ENCODE measurements at places on chromosomes 12 and 14.

GRCh38 chr14:64195199-64195598 lies 99.0 kb downstream of the ESR2 start:
- DNase-seq = no peak

GRCh38 chr14:64968651-64969050 lies 3.5 kb downstream of the RAB15 start:
- DNase-seq = peak; percentile 57

- DNase-seq = no peak
Measured at GRCh38 chr12:24307153-24307552, 357.7 kb upstream of the SOX5 start.

DNA sequence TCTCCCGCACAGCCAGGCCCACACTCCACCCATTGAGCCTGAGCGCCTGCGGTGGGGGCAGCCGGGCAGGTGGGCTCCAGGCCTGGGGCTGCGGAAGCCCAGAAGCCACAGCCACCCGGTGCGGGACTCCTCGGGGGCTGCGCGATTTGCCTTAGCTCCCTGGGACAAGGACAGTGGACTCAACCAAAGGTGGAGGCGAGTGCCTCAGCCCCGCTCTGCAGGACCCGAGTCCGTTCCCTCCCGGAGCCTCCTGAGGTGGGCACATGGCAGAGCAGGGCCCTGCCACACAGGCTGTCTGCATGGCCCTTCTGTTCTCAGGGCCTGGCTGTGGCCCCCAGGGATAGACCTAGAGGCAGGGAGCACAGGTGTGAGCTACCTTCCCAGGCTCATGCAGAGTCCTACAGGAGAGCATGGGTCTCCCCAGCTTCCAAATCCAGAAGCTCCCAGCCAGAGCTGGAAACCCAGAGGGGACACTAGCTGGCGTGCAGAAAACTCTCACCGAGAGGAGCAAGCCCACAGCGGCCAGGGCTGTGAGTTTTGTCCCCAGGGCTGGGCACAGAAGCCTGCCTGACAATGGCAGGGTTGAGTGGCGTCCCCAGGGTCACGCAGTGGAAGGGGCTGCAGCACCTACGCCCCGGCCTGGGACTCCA lies 22.2 kb upstream of the LRTM2 start:
- no peak for DNase-seq

GRCh38 chr12:119179335-119180021 lies 747 bp downstream of the HSPB8 start:
- no peak for DNase-seq

- no peak for DNase-seq
Measured at GRCh38 chr14:74985806-74986205, 16.9 kb upstream of the EIF2B2 start.

GRCh38 chr12:62653740-62654139 lies 187.1 kb downstream of the MON2 start:
- no peak for DNase-seq

GRCh38 chr12:109264095-109264942 lies 44.8 kb downstream of the FOXN4 start:
- DNase-seq = peak; percentile 86

GRCh38 chr12:68641138-68641537 lies 30.4 kb downstream of the RAP1B start:
- no peak for DNase-seq

DNA sequence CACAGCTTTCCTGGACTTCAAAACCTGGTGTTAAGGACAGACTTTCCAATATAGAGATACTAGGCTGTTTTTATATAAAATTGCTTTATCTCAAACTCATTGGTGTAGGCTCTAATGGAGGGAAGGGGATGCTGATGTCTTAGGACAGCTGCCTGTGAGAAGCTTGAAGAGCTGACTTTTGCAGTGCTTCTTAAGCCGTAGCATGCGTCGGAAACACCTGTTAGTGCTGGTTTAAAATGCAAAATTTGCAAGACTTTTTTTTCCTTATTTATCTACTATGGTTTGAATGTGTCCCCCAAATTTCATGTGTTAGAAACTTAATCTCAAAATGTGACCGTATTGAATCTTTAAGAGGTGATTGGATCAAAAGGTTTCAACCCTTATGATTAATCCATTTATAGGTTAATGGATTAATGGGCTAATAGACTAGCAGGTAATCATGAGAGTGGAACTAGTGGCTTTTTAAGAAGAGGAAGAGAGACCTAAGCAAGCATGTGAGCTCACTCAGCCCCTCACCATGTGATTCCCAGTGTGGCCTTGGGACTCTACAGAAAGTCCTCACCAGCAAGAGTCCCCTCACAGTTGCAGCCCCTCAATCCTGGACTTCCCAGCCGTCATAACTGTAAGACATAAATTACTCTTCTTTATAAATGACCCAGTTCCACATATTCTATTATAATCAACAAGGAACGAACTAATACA lies 60.9 kb upstream of the FUT8 start:
- no peak for DNase-seq

- no peak for DNase-seq
Measured at GRCh38 chr14:99880651-99881420, 87.6 kb downstream of the EML1 start.

DNA sequence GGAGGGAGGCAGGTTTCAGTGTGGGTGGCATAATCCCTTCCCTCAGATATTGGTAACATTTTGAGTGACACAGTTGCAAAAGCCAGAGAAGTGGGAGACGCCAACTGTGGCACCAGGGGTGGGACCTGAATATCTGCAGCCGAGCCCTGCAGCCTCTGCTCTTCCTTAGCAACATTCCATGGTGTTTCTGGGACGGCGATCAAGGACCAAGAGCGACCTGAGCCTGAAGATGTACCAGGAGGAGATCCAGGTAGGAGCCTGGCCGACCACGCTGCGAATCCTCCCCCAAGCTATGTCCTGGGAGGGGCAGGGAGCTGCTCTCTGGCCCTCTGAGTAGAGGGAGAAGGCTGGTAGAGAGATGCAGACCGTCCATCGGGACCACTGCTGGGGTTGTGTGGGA lies 41.8 kb downstream of the SLC8B1 start:
- no peak for DNase-seq

DNA sequence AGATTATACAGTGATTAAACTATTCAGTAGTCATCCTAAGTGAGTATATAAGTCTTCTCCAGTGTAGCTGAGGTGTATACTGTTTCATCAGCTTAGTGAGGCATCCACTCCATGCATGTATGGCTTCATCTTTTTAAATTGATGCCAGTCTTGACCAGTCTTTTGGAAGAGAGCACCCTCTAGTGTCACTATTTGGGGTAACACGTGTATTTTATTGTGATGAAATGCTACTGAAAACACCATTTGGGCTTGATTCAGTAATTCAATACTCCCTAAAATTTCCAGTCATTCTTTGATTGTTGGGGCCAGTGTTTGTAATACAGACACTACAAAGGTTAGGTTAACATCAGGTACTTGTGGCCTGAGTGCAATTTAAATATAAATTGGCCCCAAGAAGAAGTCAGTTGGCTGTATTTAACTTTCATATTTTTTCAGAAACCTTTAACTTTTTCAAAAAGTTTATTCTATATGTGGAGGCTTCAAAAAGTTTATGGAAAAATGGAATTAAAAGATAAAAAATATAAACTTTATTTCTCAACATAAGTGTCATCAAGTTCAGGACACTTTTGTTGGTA lies 35.3 kb downstream of the MIPOL1 start:
- peak; percentile 40 for DNase-seq

GRCh38 chr12:42385326-42385841 lies 59.4 kb downstream of the PPHLN1 start:
- no peak for DNase-seq

Measured in NB4 (cell line).